Esophagus squamous epithelium (tissue), 5 donors: ENCODE measurements at places on chromosomes 5 and 9. TPM values are rescaled to one million over a fixed set of nuclear protein-coding genes. Genes with fewer than 3 reads are reported as not detected.

- no peak for DNase-seq
These were observed 141.1 kb downstream of the MELK start for GRCh38 chr9:36713515-36714490.

DNA sequence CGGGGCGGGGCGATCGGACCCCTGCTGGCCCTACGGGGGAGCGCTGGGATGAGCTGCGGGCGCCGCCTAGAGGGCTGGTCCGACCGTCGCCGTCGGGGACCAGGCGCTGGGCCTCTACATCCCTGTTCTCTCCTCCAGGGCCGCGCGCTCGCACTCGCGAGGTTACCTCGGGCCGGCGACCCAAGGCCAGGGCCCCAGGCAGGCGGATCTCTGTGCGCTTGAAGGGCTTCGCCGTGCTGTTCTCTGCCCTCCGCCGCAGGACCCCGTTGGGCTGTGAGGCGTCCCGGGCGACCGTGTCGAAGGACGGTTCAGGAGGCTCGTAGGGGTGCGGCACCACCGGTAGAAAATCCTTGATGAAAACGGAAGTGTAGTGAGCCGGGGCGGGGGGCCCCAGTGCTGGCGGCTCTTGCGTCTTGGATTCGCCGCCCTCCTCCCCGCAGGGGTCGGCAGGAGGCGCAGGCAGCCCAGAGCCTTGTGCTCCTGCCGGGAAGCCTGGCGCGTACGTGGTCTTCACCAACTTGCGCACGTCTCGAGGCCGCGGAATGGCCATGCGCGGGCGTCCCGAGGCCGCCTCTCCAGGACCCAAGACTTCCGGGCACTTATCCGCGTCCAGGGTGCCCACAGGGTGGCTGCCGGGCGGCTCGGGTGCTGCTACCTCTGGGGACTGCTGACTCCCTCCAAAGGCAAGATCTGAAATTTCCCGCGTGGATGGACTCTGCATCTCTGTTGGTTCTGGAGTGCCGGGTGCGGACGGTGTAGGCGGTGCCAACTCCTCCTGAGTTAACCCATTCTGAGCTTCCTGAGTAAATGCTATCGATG, 2.0 kb downstream of the PROB1 start:
- no peak for DNase-seq

DNA sequence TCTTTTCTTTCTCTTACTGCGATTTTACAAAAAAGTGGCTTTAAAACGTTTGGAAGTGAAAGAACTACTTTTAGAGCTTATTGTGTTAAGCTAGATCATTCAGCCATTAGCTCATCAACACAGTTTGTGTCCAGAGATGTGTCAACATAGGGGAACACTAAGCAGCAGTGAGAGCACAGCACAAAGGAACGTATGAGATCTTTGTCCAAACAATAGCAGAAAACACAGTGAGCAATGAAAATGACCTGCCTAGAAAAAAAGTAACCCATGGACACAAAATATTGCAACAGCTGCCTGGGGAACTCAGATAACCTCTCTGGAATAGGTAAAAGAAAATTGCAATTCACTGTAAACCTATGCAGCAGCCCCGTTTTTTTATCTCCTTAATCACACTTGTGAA, 372.5 kb downstream of the ARHGEF28 start:
- DNase-seq = no peak

GRCh38 chr5:15026944-15027343, 155.4 kb upstream of the ANKH start:
- DNase-seq = no peak

GRCh38 chr5:122221857-122222256, 90.2 kb upstream of the SNCAIP start:
- no peak for DNase-seq

GRCh38 chr9:34998266-34998665, 8.7 kb downstream of the DNAJB5 start:
- DNase-seq = no peak

- DNase-seq = no peak
These were observed 18.9 kb downstream of the FREM1 start for GRCh38 chr9:14891332-14891731.

Gene MEF2C
- 3.5 TPM for total RNA-seq

Gene TTC33
- 7.9 TPM for total RNA-seq
